Umbilical cord (tissue), 2 donors: ENCODE measurements at places on chromosomes 6 and 20. TPM values are rescaled to one million over a fixed set of nuclear protein-coding genes. Genes with fewer than 3 reads are reported as not detected.

OR12D3 gene
- total RNA-seq = 3.6 TPM

IGF2R gene
- 54.2 TPM for total RNA-seq

TNXB gene
- 24.1 TPM for total RNA-seq

IMPG1 gene
- 1.2 TPM for total RNA-seq

EIF6 gene
- 72.9 TPM for total RNA-seq

BPIFA3 gene
- total RNA-seq = not detected

ZBP1 gene
- total RNA-seq = 0.48 TPM

RSPH9 gene
- 0.48 TPM for total RNA-seq
